Fibroblast of gingiva (primary cell): ENCODE measurements at places on chromosomes 7 and 10.

DNA sequence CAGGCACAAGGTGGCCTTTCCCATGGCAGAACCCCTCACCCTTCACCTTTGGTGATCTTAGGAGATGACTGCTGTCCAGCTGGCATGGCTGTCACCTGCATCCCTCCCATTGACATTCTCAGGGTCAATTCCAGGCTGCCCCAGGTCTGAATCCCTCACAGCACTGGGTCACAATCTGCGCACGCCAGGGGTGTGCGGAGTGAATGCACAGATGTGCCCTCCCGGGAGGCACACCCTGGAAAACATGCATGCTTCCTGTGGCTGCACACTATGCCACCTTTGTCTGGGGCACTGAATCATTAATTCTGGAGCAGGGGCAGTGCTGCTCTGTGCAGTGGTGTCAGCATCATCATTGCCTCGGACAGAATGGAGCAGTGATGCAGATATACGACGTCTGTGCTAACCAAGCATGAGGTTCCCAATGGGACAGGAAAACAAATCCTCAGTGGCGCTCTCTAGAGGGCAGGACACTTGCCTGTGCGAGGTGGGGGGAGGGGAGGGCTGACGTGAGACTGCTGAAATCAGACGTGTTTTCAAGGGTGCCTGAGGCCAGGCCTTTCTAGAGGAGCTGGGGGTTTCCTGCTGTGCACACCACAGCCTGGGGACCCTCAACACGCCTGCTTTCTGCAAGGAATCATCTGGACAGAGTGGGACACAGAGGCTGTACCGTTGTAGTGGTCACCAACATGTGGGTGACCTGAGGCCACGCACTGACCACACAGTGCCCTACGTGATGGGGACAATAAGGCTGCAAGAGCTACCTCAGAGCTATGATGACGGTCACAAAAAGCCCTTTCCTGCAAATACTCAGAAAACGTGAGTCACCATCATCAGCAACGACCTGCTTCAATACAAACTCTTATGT, 77.9 kb downstream of the HIPK2 start:
- DNase-seq = no peak

DNA sequence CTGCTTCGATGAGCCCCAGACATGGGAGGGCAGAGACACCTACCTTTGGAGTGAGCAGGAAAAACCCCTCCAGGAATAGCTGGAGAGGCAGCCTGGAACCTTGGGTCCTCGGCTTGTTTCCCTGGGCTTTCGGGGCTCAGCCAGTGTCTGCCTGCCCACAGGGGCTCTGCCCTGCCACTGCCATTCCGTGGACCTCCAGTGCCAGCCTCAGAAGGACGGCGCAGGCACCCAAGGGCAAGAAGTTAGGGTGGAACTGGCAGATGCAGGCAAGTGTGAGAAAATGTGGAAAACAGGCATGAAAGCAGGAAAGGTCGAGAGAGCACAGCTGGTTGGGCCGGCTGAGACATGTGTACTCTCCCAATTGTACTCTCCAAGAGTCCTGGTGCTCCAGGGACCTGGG, 281.5 kb downstream of the GRID1 start:
- DNase-seq = no peak

GRCh38 chr7:77293046-77293445, 93.4 kb upstream of the FGL2 start:
- DNase-seq = no peak

- no peak for DNase-seq
Measured at GRCh38 chr10:48254750-48255512, 19.6 kb downstream of the FRMPD2 start.

DNA sequence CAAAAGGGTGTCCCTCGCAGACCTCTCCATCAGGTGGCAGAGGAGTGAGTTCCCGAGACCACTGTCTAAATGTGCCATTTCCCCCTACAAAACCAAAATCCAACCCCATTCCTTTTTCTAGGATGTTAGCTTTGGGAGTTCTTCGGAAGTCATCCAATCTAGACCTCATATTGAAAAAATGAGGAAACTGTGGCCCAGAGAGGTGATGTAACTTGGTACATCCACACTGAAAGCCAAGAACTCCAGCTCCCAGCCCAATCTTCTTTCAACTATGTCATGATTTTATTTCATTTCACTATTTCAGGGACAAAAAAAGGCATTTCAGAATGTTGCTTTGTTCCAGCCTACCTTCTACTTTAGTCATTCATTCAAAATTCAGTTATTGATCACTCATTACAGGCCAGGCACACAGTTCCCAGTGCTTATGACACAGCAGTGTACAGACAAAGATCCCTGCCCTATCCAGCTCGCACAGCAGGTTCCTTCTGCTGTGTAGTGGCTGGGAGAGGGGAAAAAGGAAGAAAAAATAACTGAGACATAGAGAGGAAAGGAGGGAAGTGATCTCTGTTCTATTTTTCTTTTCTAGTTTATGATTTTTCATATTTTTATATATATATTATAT, 35.8 kb downstream of the SCRN1 start:
- DNase-seq = no peak

DNA sequence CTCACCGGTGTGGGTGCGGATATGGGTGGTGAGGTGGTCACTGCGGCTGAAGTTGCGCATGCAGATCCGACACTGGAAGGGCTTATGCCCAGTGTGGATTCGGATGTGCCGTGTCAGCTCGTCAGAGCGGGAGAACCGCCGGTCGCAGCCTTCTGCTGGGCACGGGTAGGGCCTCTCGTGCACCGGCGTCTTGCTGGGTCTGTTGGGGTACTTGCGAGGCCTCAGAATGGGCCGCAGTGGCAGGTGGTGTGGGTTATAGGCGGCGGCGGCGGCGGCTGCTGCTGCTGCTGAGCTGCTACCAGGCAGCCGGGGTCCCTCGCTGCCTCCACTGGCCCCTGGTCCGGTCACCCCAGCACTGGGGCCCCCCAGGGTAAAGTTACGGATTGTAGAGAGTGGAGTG, 2.7 kb downstream of the EGR2 start:
- no peak for DNase-seq

DNA sequence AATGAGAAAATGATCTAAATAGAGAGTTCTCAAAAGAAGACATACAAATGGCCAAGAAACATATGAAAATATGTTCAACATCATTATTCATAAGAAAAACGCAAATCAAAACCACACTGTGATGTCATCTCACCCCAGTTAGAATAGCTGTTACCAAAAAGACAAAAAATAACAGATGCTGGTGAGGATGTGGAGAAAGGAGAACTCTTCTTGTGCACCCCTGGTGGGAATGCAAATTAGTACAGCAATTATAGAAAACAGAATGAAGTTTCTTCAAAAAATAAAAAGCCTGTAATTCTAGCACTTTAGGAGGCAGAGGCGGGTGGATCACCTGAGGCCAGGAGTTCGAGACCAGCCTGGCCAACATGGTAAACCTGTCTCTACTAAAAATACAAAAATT, 199.3 kb downstream of the PARD3 start:
- no peak for DNase-seq

DNA sequence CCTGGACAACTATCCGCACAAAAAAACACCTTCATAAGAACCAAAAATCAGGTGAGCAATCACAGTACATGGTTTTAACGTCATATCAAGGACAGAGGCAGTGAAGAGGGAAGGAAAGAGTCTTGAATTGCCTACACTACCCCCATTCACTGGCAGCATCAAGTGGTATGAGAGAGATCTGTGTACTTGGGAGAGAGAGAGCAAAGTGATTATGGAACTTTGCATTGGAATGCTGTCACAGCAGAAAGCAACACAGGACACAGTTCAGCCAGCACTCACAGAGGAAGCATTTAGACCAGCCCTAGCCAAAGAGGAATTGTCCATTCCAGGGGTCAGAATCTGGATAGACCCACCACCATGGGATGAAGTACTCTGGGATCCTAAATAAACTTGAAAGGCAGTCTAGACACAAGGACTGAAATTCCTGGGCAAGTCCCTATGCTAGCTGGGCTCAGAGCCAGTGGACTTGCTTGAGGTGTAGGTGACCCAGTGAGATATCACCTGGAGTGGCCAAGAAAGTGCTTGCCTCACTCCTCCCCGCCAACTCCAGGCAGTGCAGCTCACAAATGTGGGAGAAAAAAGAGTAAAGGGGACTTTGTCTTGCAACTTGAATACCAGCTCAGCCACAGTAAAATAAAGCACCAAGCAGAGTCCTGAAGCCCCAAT, 30.5 kb upstream of the SFTPD start:
- no peak for DNase-seq

DNA sequence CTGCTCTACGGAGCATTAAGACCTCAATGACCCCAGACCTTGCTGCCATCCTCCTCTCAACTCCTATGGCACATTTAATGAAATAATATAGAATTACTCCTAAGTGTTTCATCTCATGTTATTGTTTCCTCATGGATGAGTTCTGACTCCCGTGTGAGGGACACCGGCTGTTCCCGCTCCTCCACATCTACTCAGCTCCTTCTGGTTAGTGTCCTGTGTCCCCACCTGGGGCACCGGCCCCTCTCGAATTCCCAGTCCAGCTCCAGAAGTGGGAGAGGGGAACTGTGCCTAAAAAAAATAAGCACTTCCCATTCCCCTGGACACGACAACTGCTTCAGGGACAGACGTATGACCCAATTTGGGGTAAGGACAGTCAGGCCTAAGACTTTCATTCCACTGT, 58.3 kb downstream of the PIP4K2A start:
- no peak for DNase-seq

- DNase-seq = no peak
Measured at GRCh38 chr10:103139803-103140202, 53.3 kb downstream of the NT5C2 start.

GRCh38 chr10:114631666-114632417, 26.2 kb downstream of the ABLIM1 start:
- DNase-seq = no peak

GRCh38 chr7:90723866-90724265, 127.7 kb downstream of the CDK14 start:
- DNase-seq = no peak

DNA sequence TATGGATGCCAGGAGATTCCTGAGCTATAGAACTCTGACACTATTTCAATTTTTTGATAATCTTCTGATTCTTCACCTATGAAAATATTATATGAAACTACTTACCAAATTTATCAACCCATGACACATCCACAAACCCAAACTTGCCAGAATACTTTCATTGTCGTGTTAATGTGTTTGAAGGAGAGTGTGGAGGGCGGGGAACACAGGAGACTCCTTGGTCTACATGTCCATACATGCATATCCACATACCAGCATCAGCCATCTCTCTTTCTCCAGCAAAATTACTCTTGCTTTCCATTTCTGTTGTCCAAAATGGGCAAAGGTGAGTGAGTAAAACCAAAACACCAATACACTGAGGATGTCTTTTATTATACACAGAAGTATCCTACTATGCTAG, 23.5 kb upstream of the BPGM start:
- no peak for DNase-seq

GRCh38 chr7:156496865-156497264, 143.7 kb upstream of the RNF32 start:
- no peak for DNase-seq

DNA sequence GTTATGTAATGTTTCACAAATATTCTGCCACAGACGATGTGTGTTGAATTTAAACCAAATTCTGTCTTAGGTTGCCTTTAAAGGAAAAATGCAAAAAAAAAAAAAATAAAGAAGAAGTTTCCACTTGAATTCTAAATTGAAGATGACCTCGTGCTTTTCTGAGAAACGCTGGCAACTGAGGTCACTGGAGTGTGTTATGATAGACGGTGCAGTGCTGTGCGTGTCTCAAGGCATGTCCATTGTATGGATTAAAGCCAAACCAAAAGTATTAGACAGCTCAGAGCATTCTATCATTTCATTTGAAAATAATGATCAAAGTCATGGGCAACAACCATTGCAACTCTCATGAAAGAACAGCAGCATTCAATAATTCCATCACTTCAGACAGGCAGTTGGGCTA, 483.9 kb downstream of the GRM8 start:
- no peak for DNase-seq

DNA sequence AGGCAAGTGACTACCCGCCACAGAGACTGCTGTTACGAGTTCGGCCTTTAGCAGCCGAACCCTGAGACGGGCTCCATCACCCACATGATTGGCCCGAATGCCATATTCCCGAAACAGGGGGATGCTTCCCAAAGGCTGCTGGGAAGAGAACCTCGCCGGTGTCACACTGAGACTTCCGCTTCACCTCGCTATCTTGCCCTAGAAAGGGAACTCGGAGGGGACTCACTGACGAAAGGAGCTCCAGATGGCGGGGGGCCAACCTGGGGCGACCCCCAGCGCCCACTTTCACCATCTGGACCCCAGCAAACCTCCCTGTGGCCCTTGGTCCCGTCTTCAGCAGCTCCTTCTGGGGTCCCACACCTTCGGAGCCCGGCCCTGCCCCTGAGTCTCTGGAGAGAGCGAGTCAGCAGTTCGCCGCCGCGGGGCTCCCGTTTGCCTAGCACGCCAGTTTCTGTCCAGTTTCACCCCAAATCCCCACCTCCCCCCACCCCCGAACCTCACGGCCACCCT, 529 bp downstream of the HPS1 start:
- peak; percentile 14 for DNase-seq

- DNase-seq = no peak
Measured at GRCh38 chr7:31069860-31070555, 17.9 kb downstream of the ADCYAP1R1 start.

DNA sequence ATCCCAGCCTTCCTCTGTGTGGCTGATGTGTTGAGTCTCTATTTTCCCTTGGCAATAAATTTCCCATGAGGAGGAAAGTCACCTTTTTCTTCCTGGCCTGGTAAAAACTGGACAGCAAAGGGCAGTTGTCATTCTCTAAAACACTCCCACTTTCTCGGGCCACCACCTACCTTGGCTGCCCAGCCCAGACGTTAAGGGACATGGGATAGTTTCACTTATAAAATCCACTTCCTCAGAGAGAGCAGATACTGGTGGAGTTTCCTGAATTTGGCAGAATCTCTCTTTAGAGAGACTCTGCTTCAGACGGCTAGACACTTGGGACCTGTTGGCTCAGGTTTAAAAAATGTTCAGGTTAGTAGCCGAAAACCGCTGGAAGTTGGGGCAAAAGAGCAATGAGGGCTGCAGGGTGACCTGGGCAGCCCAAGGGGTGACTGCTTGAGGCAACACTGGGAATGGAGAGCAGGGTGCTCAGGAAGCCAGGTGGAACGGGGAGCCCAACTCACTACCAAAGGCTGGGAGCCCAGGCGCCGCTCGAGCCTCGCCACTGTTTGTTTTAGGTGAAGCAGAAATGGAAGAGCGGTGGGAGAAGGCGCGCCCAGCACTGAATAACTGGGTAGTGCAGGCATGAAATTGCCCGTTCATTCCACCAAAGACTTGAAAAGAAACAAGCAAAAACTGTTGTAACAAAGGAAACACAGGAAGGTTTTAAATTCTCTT, 186.1 kb downstream of the TRIL start:
- no peak for DNase-seq
